ENCODE measurements at places on chromosomes 7 and 10.

- no peak for DNase-seq
Measured at GRCh38 chr7:73647725-73648592, 19.7 kb upstream of the VPS37D start.

- DNase-seq: no peak
Measured at GRCh38 chr7:108724251-108725100, 154.8 kb downstream of the DNAJB9 start.

DNA sequence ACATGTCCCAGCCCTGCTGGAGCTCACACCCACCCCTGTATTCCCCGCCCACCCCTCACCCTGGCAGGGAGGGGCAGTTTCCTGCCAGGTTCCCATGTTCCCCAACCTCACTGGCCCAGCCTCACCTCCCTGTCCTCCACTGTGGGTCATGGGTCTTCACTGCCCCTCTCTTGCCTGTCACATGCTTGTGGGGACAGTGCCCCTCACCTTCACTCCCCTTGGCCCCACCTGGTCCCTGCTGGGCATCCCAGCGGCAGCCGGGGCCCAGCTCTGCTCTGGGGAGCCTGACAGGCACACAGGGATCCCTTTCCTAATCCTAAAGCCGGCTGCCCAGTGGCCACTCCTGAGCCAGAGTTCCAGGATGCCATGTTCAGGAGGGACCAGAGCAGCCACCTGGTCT lies 21.4 kb upstream of the ZNF862 start:
- no peak for DNase-seq

DNA sequence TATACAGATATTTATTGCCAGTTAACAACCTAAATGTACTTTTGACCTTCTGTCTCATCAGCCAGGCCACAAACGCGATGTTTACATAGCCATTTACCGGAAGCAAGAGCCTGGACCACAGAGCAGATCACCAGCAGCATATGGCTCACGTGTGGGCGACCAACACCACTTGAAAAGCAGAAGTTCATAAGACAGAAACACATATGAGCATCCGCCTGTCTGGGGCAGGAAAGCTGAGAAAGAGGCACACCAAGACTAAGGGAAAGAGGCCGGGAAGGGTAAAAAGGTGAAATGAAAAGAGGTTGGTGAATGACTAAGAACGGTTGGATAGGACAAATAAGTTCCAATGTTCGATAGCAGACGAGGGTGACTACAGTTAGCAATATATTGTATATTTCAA lies 1.3 kb downstream of the ABCB1 start:
- DNase-seq: no peak

- no peak for DNase-seq
Measured at GRCh38 chr10:103930449-103930848, 12.5 kb upstream of the STN1 start.

- no peak for DNase-seq
Measured at GRCh38 chr10:73228247-73228646, 18.8 kb downstream of the DNAJC9 start.

GRCh38 chr10:118767297-118768040 lies 12.7 kb upstream of the CACUL1 start:
- no peak for DNase-seq

DNA sequence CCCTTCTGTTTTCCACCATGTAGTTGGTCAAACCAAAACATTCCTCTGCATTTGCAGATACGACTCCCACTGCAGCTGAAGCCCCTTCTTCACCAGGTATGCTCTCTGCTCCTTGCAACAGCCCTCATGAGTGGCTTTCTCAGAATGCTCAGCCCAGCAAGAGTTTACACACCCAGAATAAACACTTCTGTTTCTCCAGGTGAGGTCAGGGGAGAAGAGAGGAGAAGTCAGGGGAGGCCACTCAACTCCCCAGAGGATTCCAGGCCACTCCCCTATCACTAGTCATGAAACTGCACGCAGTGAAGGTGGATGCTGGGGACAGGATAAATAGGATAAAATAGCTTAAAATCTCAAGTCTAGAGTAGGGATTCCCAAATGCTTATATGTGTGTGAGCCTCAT lies 31.2 kb downstream of the CUZD1 start:
- no peak for DNase-seq

GRCh38 chr10:30709700-30710358 lies 80.3 kb upstream of the LYZL2 start:
- no peak for DNase-seq

DNA sequence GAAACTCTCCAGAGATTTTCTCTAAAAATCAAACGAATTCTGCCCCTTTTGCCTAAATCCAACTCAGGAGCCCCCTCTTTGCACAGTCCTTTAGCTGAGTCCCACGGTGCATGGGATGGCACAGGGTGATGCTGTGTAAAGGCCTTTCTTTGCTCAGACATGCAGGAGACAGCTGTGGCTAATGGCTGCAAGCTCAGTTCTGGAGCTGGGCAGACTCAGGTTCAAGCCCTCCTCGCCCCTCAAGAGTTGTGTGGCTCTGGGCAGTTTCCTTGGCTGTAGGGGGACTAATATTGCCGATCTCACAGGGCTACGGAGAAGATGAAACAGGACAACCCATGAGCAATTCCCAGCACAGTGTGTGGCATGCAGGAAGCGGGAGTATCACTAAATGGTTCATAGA lies 42.6 kb downstream of the CLEC2L start:
- no peak for DNase-seq

- no peak for DNase-seq
Measured at GRCh38 chr10:3848775-3849635, 64.0 kb upstream of the KLF6 start.

DNA sequence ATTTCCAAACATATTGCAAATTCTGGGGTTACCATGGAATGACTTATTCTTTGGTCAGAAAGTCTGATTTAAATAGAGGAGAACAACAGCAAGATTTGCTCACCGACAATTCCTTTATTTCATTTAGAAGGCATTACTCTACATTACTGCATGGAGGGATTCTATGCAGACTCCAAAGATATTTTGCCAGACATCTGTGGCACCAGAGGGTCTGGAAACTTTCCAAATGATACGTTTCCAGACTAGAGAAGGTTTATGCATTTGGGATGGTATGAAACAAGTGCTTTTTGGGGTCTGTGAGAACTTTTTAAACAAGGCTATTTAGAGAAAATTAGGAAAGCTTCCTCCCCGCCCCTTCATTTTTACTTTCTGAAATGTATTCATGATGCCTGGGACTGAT lies 125.3 kb downstream of the SAMD9 start:
- no peak for DNase-seq

- no peak for DNase-seq
Measured at GRCh38 chr7:48154792-48155413, 16.4 kb upstream of the ABCA13 start.

DNA sequence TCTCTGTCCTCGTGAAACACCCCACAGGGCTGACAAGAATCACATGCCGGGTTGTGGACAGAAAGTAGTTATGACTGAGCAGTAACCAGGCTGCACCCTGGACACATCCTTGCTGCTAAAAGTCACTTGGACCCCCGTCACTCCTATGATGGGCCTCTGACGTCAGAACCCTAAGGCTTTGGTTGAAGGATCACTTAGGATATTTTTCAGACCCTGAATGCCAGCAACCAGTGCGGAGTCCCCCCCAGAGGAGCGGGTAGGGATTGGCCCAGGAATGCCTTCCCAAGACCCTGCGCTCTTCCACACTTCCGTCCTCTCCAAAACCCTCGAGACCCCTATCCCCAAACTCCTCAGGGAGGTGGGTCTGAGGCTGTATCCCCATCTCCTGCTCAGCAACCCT lies 52.1 kb downstream of the CFAP46 start:
- DNase-seq: no peak
